ENCODE measurements at places on chromosomes 7 and 10.

- DNase-seq = no peak
These were observed 19.4 kb downstream of the LAT2 start for GRCh38 chr7:74228951-74229900.

GRCh38 chr10:85986777-85987176 lies 379.8 kb downstream of the GRID1 start:
- no peak for DNase-seq

GRCh38 chr10:49158404-49158803 lies 24.6 kb upstream of the FAM170B start:
- DNase-seq = no peak

DNA sequence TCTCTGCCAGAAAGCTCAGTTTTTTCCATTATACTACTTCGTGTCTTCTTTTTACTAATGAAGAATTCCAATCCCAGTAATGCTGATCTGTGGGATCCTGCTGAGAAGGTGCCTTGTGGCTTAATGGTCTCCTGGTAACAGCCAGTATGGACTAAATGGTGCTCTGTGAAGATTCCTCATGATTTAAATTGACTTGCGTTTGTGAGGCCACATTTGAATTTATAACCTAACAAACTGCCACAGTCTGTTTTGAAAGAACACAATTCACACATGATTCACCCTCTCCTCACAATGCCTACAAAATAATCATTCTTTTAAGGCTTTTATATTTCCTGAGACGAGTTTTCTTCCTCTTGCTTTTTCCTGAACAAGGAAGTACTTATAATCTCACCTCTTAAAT lies 140.0 kb downstream of the MBL2 start:
- no peak for DNase-seq

DNA sequence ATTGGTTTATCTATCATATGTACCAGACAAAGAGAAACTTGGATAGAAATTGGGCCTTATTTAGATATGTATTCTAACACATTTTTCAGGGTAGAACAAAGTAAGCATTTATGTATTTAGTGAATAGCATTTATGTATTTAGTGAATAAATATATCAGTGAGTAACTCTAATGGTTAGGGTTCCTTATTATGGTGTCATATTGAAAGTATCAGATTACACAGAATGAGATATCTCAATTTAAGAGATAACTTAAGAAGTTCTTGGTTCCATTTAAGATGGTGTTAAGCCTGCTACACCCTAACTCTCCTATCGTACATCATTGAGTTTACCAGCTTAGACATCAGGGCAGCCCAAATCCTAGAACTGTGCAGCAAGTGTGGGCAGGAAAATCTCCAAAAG lies 35.9 kb upstream of the DMTF1 start:
- no peak for DNase-seq

DNA sequence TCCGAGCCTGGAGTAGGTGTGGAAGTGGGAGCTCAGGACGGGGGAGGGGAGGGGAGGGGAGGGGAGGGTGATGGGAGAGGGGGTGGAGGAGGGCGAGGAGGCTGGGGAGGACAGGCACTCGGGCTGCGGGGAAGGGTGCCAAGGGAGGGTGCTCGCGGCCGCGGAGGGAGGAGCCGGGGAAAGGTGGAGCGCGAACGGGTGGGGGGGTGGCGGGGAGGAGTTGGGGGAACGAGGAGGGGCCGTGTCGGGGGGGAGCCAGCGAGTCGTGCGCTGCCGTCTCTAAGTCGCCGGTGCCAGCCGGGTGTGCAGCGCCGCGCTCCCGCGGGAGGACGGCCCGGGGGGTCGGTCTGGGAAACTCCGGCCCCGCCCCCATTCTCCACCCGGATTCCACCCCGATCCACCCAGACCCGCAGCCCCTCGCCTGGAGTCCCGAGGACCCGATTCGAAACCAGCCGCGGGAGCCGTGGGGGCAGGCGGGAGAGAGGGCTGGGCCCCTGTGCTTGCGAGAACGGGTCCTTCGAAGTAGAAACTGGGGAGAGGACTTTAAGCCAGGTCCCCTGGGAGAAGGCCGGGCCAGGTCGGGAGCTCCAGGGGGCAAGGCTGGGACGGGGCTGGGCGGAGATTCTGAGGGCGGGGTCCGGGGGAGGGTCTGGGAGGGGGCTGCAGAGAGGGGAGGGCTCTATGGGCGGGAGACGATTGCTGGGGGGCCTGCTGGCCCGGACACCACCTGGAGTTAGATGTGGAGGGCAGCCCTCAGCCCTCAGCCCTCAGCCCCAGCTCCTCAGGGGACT lies at the start of gene ZNF467:
Gene ZNF467, minus strand, starts transcription at position 143 of the 791 bp plus-strand sequence. CDS start 2,556 bp downstream, outside the sequence.
- DNase-seq = peak; percentile 43

GRCh38 chr7:17279061-17279460 lies 19.4 kb upstream of the AHR start:
- no peak for DNase-seq

- no peak for DNase-seq
These were observed 339.7 kb downstream of the THSD7A start for GRCh38 chr7:11492307-11492706.
